ENCODE measurements at places on chromosomes 7 and 10. TPM values are rescaled to one million over a fixed set of nuclear protein-coding genes. Genes with fewer than 3 reads are reported as not detected.
A peak's percentile ranks its signal among the peaks of the same experiment; 100 is the strongest.

- DNase-seq: no peak
These were observed 9.0 kb downstream of the TMEM243 start for GRCh38 chr7:87210506-87210905.

- DNase-seq: no peak
These were observed 82.0 kb downstream of the LRMDA start for GRCh38 chr10:75513292-75513885.

Gene IL6
- 20.1 TPM for total RNA-seq

GRCh38 chr10:27701938-27702537, 43.6 kb downstream of the MKX start:
- no peak for DNase-seq

DNA sequence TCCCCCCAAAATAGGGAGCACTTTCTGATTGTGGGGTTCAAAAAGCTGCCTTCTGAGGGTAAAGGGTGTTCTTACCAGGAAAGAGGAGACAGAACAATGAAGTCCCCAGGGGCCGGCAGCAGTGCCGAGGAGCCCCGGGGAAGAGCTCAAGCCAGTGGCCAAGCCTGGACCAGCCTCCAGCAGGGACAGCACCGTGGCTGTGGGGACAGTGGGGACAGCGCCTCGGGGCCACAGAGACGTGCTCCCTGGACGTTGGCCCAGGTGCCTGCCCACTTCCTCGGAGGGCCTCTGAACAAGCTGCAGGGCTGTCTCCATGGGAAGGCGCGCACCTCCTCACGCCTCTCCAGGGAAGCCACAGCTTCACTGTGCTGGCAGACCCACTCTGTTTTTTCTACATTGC, 312.6 kb downstream of the PTPRN2 start:
- no peak for DNase-seq

DNA sequence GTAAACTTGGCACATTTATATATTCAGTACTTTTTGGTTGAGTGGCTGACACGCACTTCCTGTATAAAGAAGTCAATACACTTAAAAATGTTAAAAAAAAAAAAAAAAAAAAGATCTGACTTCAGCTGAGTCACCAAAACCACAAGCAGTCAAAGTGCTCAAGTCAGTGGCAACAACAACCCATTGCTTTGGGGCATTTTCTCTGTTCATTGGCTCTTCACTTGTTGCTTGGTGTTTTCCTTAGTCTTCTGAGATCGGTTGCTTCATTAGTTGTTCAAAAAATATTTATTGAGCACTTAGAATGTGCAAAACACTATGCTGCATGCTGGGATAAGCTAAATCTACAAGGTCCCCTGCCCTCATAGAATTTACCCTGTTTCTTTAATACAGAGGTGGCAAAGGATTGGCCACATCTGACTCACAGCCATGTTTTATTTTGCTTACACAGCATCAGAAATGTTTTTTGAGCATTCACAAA, 63.7 kb downstream of the ZNRF2 start:
- peak; percentile 94 for DNase-seq

DNA sequence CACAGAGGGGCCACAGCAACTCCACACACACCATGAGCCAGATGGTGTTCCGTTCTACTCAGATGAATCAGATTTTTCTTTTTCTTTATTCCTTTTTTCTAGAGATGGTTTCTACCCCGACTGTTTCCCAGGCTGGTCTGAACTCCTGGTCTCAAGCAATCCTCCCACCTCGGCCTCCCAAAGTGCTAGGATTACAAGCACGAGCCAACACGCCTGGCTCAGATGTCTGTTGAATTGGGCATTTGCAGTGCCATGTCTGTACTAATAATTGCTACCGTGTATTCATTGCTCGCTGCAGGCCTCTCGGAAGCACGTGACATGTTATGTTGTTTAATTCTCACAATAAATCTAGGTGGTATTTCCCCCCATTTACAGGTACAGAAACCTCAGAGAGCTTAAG, 67.2 kb downstream of the RABGEF1 start:
- DNase-seq: no peak

Gene LEP
- not detected for total RNA-seq

Gene VGF
- 0.47 TPM for total RNA-seq

DNA sequence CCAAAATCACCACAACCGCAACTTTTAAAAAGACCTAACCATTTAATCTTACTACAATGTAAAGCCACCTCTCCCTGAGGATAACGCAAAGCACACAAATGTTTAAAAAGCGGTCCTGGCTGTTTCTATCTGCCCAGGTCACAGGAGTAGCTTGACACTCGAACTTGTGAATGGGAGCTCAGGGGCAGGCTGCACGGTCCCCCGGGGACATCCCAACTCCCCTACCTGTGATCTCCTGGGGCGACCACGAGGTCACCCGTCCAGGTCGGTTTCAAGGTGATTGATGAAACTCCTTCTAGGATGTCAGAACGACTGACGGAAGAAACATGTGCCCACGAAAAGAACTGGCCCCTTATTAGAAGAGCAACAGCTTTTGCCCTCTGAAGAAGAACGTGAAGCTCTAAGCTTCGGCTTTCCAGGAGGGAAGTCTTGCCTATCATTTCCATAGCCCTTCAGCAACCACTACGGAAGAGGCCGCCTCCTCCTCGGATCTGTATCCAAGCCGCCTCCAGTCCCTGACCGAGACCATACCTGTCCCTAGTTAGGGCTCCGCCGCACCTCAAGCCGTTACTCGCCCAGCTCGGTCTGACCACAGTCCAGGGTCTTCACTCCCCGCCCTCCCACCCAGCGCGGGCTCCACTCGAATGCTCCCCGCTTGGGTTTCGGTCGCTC, 459 bp downstream of the CYCS start:
- no peak for DNase-seq

DNA sequence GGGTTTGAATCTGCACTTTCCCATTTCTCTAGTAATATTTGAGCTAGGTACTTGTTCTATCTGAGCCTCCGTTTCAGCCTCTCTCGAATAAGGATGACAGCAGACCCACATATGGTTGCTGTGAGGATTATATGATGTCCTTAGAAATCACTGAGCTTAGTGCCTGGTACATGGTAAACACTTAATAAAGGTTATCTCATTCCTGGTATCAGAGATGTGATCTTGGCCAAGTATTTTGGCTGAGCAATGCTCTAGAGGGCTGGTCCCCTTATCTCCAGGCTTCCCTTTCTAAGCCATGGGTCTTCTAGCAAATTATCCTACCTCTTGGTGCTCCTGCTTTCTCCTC, 407 bp upstream of the MKRN1 start:
- no peak for DNase-seq

GRCh38 chr10:22605168-22605567, 109.2 kb downstream of the PIP4K2A start:
- DNase-seq: peak; percentile 47

- no peak for DNase-seq
These were observed 2.6 kb upstream of the NPSR1 start for GRCh38 chr7:34655384-34655783.

Gene ZNF107
- 2.5 TPM for total RNA-seq

DNA sequence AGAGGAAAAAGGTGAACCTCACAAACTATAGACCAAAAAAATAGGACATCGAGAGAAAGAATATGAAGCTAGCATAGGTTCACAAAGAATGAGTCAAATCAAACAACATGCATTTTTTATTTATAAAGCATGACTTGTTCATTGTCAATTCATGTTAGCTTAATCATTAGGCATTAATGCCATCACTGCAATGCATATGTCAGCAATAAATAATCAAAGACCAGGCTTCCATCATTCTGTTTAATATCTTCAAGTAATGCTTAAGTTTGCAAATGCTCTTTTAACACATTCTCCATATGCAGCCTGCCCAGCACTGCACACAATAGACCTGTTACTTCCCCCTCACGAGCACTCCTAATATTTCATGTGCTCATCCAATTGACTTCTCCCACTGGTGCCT, 8.9 kb upstream of the MAGI2 start:
- DNase-seq: no peak

Gene MYOZ1
- 0.99 TPM for total RNA-seq

DNA sequence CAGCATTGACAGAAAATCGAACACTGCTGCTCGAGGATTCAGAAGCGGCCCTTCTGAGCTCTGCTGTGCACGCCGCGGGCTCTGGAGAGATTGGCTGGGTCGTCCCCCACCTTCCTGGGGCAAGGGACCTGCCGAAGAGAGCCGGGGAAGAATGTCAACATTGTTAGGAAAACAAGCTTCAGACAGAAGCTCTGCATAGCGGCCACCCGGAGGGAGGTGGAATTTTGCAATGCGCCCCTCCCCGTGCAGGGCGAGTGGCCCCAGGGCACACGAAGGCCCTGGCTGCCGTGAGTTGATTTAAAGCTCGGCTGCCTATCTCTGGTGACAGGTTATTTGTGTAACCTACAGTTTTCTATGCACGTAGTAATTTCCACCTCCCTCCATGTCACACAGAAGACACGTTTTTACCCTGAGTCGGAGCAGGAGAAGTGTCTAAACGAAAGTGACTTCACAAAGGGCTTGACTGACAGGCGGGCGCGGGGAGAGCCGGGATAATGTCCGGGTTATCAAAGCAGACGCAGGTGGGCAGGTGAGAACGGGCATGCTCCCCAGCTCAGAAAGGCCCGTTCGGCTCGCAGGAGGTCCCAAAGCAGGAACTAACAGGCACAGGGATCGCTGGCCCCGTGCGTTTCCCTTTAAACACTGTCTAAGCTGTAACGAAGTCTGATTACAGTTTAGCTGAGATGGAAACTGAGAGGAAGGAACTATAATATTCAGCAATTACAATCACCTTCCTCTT, 84.6 kb downstream of the PDGFA start:
- no peak for DNase-seq

GRCh38 chr10:32953277-32953927, 4.6 kb downstream of the ITGB1 start:
- no peak for DNase-seq

- DNase-seq: no peak
These were observed 92.4 kb downstream of the LRRN3 start for GRCh38 chr7:111183321-111183720.

- DNase-seq: peak; percentile 44
These were observed 86.2 kb upstream of the DYNC1I1 start for GRCh38 chr7:95686109-95686508.

GRCh38 chr7:129748356-129749109, 137.0 kb downstream of the NRF1 start:
- DNase-seq: no peak

Gene ANLN
- total RNA-seq: 229 TPM

- DNase-seq: no peak
These were observed 297.3 kb upstream of the COBL start for GRCh38 chr7:51613911-51614357.

DNA sequence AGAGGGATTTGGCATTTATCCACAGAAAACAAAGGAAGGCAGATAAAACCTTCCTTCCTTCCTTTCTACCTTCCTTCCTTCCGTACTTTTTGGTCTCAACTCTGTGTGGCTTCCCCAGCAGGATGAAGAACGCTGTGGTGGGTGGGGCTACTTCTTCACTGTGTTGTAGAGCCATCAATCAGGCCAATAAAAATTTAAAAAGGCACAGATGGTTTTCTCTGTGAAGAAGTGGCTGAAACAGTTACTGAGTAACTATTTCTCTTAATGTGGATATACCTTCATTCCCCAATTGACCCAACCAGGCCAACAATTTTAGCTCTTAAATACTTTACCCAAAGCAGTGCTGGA, 75.8 kb downstream of the ZNF92 start:
- DNase-seq: no peak

DNA sequence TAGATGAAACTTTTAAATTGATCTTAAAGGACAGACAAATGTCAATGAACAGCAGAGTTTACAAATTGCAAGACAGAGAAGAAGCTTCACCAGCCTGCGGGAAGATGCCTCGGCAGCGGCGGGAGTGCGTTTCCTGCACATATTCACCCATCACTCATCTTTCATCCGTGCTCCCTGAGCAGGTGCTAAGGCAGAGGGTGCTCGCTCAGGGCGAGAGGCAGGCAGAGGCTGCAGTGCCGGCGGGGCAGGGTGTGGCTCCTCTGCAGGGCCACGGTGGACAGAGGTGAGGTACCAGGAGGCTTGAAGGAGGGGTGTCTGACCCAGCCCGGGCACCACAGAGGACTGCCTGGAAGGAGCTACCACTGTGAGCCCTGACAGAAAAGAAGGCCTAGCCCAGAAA, 155.2 kb upstream of the PPP2R2D start:
- DNase-seq: no peak

- peak; percentile 78 for DNase-seq
These were observed 42.7 kb downstream of the SPDYE5 start for GRCh38 chr7:75534727-75535307.

Gene KNDC1
- 0.05 TPM for total RNA-seq

DNA sequence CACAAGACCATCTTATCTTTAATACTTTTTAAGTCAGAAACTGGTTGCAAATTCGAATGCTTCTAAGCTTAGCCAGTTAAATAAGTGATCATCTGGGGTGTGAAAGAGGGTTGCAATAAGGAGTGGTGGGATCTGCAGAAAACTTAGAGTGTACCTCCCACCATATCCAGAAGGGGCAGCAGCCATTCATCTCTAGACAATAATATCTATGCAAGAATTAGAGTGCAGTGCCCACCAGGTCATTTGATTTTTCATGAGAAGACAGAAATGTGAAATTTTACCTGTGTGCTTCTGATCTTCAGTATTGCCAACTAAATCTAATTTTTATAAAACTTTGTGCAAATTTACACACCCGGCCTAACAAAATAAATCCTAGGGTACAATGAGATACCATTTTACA, 127.2 kb upstream of the SP4 start:
- DNase-seq: no peak

GRCh38 chr7:112790586-112791003, 402 bp upstream of the TMEM168 start:
- no peak for DNase-seq

- DNase-seq: no peak
These were observed 174.2 kb upstream of the ZNF32 start for GRCh38 chr10:43822631-43823580.

Gene SPDYE9
- not detected for total RNA-seq

GRCh38 chr7:16816824-16817223, 12.0 kb upstream of the AGR2 start:
- no peak for DNase-seq

- no peak for DNase-seq
These were observed 136.1 kb downstream of the AKR1D1 start for GRCh38 chr7:138212314-138212713.

Gene CCDC146
- 0.44 TPM for total RNA-seq

- DNase-seq: no peak
These were observed 54.6 kb downstream of the ATE1 start for GRCh38 chr10:121873236-121873635.

DNA sequence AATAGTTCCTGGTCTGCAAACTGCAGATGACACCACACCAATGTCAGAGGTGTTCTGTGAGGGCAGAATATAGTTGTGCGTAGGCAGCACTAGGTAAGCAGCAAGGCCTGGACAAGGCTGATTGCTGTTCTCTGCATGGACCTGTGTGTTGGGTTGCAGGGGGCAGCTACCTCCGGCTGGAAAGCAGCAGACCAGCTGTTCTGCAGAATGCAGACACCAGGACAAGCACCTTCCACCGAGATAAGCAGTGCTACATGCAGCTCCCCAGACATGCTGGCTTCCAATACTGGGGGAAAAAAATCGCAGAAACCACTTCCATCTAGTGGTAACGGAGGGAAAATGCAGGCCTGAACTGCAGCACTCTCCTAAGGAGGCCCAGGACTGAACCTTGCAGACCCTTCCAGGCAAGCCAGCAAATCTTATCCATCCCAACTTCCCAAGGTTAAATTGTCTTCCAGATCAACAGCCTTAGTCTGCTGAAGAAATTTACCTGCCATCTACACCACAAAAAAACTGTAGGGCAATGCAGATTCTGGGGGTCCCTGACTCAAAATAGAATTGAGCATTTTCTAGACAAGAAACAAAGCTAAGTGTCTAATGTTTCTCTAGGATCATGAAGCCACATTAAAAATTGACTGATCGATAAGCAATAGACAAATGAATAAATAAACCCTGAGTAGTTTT, 50.5 kb upstream of the COBL start:
- peak; percentile 23 for DNase-seq

GRCh38 chr10:96576277-96576980, 10.4 kb downstream of the TM9SF3 start:
- no peak for DNase-seq

Gene TMEM225B
- 1.4 TPM for total RNA-seq
